ENCODE measurements at places on chromosomes 7 and 10.

DNA sequence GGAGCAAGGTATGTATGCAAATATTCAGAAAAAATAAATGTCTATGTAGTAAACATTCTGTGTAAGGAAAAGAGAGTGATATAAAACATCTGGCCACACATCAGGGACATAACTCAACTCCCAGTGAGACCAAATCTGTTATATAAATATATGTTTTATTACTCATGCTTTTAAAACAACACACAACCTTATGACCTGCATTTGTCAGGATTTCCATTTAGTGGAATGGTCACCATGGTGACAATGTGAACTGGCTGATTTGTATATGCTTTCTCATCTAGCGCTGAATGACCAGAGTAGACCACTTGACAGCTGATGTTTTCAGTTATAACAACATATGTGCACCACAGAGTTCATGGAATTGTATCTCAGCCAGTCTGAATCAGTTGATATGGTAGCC, 551.7 kb downstream of the HTR7 start:
- peak; percentile 68 for DNase-seq

- peak; percentile 37 for DNase-seq
Observed at GRCh38 chr7:35975851-35976454, 175.1 kb downstream of the SEPTIN7 start.

DNA sequence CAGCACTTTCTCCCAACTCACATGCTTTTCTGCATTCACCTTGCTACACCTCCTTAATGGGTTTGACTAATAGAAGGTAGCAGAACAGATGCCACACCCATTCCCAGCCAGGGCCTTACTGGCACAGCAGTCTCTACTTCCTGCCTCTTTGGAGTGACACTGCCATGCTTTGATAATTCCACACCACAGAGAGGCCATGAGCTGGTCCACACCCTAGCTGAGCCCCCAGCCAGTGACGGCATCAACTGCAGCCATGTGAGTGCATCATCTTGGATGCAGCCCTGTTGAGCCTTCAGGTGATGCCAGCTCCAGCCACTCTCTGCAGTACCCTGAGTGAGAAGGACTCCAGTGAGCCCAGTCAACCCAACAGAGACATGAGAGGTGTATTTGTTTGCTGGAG, 27.5 kb upstream of the EZH2 start:
- no peak for DNase-seq

- no peak for DNase-seq
Observed at GRCh38 chr7:26284995-26285632, 6.5 kb upstream of the SNX10 start.

GRCh38 chr7:96174812-96175211, 147.1 kb downstream of the SLC25A13 start:
- no peak for DNase-seq

- DNase-seq = no peak
Observed at GRCh38 chr7:53661645-53662217, 626.3 kb downstream of the POM121L12 start.

GRCh38 chr7:36653663-36654355, 70.5 kb downstream of the AOAH start:
- DNase-seq = no peak

GRCh38 chr10:49393757-49394156, 2.1 kb downstream of the DRGX start:
- no peak for DNase-seq

DNA sequence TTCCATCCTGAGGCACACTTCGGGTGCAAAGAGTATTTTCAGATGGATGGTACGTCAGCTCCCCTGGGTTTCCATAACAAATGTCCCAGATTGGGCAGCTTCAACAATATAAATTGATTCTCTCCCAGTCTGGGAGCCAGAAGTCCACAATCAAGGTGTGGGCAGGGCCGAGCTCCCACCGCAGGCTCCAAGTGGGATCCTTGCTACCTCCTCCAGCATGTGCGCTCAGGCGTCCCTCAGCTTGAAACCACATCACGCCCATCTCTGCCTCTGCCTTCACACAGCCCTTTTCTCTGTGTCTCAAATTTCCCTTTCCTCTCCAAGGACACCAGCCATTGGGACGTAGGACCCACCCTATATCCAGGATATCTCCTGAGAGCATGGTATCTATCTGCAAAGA, 153.5 kb downstream of the DIP2C start:
- DNase-seq = no peak

DNA sequence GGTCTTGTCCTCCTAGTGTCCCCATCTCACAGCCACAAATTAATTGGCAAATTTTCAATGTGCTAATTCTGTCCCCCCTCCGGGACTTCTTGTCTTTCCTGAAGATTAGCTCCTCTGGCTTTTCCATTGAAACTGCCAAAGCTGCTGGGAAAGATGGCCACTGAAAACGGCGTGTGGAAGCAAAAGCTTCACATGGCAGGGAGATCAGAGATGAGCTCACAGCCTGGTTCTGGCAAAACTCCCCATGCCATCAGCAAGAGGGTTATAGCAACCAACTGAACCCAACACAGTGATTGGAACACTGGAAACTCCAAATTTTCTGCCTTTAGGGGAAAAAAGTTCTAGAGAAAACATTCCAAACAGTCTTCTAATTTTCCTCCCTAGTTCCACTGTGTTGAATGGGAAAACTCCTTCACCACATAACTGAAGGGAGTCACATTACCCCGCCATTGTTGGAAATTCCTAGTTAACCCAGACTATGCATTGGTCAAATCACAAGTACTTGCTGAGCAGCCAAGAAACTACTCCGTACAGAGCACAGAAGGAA, 37.0 kb downstream of the NRAP start:
- DNase-seq = no peak

DNA sequence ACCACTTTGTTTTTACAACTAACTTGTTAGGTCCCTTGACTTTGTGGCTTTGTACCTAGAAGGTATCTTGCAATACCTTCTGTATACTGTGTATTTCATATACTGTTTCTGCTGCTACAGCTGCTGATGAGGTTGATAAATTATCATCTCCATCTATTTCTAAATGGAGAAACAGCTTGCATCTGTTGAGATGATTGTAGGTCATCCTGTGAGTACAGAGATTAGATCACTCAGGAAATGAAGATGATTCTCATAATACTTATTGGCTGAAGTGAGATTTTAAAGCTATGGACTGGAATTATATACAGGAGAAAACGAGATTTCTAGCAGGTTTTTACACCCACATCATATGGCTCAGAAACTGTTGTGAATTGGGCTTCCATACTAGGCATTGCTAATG, 280.5 kb downstream of the KCND2 start:
- no peak for DNase-seq

GRCh38 chr7:65554-65953, 126.8 kb upstream of the FAM20C start:
- DNase-seq = no peak

GRCh38 chr7:132806834-132807233, 230.6 kb upstream of the PLXNA4 start:
- no peak for DNase-seq

DNA sequence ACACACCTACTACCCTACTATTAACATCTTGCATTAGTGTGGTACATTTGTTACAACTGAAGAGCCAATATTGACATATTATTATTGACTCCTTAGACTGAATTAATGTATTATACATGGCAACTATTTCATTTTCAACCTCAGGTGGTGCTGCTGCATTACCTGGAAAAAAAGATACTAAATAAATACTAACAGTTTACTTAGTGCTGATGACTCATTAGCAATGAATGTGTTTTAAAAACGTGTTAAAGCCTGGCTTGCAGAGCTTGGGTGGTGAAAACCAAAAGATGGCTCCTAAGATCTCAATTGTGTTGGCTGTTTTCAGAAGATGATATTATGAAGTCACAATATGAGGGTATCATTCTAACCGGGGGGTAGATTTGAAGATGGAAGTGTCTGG, 34.8 kb downstream of the CFAP43 start:
- no peak for DNase-seq

- no peak for DNase-seq
Observed at GRCh38 chr10:92923416-92923815, 75.1 kb downstream of the EXOC6 start.

DNA sequence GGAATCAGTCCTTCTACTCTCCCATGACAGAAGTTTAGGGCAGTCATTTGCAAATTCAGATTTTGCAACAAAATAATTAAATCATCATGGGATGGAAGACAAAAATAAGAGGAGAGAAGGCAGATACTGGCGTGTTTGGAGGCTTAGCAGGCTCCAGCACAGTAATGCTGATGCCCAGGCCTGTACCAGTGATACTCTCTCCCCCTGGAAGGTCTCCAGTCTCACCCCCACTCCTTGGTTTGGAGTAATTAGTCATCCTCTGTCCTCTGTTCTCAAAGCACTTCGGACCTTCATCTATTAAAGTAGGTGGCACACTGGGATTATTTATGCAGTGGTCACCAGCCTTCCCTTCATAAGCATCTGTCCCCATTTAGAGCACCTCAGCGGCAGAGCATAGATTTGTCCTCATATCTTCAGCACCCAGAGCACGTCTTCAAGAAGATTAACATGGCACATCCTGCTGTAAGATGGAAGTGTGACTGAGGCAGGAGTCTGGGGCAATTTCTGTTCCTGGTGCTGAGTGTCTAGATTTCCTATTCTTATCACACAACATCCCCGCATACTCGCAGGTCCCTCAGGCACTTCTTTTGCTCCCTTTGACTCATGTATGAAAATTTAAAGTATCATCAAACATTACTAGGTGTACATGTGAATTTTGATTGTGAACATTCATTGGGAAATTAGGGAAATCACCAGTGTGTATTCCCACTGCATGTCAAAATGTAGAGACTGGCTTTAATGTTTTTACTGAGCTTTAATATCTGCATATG, 31.3 kb upstream of the TRIL start:
- DNase-seq = no peak

DNA sequence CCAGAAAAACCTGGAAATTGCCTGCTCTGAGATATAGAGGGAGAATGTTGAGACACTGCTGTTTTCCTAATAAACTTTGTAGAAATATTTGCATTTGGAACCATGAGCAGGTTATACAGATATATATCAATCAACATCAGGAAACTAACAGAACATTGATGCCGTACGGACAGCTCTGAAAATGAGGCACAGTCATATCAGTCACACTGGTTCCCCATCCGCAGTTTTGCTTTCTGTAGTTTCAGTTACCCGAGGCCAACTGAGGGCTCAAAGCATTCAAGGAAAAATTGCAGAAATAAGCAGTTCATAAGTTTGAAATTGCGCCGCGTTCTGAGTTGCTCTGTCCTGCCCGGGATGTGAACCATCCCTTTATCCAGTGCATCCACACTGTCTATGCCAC, 137.9 kb downstream of the KLF6 start:
- DNase-seq = no peak

GRCh38 chr10:11425296-11425610, 186.2 kb downstream of the USP6NL start:
- no peak for DNase-seq

DNA sequence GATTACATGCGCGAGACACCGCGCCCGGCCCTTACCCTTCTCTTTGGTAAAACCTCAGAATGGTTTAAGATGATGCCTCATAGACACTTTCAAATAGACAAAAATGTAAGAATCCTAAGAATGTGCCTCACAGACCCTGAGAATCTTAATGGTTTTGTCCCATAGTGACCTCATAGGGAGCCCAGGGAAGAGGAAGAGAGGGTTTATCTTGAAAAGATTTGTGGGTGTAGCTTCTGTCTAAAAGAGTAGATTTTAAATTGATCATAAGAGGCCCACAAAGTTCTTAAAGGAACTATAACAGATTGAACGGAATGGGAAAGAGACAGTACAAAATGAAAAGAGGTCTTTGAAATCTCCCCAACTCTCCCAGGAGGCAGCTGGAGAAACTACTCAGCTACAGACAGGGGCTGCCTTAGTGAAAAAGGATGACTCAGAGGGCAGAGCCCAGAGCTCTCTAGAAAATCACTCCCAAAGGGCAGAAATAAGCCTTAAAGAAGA, 220.6 kb downstream of the ADRA2A start:
- peak; percentile 8 for DNase-seq

- peak; percentile 14 for DNase-seq
Observed at GRCh38 chr7:40402661-40403060, 267.9 kb downstream of the SUGCT start.

- no peak for DNase-seq
Observed at GRCh38 chr7:121755286-121755685, 117.7 kb upstream of the PTPRZ1 start.

DNA sequence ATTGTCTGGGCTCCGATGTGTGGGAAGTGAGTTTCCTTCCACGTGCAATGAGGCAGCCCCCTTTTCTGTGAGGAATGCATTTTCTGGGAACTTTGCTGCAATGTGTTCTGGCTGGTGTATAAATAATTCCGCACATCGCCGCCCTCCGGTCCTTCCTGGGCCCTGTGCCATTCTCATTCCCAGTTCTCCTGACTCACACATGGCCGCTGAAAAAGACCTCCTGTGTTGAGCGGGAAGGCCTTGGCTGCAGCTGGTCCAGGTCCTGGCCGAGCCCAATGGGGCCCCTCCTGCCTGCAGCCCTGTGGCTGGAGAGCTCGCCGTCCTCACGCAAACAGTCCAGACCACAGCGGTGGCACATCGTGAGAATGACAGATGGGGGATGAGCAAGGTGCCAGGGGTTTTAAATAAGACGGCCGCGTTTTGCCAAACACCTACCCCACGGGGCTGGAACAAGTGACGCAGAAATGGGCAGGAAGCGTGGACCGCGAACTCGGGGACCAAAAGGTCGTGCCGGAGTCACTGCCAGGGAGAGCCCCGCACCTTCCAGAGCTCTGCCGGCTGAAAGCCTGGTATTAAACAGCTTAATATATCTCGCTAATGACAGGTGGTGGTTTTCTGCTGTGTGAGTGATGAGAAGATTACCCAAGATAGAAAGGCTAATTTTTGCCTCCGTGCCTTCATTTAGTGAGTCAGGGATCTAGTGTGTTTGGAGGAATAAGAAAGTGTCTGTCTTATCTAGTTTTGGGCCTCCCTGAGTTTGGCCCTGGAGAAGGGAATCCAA, 37.0 kb downstream of the FAM20C start:
- DNase-seq = peak; percentile 78

DNA sequence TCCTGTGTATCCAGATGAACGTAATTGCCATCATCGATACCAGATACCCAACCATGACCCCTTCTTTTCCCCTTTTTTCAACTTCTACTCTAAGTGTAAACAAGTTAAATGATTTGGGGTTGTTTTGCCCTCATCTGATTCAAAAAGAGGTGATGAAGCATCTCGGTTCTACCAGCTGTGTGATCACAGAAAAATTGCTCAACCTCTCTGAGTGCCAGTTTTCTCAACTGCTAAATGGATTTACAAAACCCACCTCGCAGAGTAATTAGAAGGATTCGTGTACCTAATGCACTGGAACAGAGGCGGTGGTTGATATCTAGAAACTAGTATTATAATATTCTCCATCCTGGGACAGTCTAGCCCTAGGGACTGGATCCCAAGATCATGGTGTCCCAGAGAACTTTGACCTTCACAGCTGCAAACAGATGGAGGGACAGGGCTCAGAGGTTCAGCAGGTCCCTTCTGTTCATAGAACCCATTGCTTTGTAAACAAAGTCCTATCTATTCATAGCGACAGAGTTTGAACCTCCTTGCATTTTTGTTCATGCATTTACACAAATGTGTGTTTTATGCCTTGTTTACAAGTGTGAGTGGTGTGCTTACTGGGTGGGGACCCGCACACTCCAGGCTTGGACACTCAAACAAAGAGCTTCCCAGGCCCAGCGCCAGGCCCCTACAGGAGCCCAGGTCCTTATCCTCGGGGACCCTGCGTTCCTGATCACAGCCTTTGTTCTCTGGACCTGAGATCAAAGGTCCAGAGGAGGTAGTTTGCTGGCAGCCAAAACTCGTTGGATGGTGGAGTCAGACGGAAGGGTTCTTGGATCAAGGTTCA, 46.4 kb downstream of the CALML3 start:
- no peak for DNase-seq

Data from fibroblast of skin of left quadriceps (primary cell).